ENCODE measurements at places on chromosomes 16 and 17.

DNA sequence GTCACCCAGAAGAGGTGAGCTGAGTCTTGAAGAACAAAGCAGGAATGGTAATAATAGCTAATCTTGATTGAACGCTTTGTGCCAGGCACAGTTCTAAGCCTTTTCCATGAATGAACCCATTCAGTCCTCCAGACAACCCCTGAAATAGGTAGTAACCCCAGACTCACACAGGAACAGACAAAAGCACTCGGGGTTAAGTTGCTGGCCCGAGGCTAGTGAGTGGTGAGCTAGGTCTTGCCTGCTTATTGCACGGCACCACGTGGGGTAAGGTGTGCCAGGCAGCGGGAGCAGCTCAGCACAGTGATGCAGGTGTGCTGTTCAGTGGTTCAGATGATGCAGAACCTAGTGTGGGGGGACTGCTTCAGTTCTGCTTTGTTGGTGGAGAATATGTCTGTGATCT lies 181.6 kb downstream of the RAB11FIP4 start:
- DNase-seq: no peak

GRCh38 chr17:75807861-75808260 lies 23.3 kb downstream of the UNK start:
- no peak for DNase-seq

- DNase-seq: peak; percentile 88
Measured at GRCh38 chr17:49016775-49017463, 19.7 kb downstream of the IGF2BP1 start.

- DNase-seq: no peak
Measured at GRCh38 chr16:11023262-11024039, 79.1 kb downstream of the CLEC16A start.

- DNase-seq: peak; percentile 87
Measured at GRCh38 chr16:10942352-10943063, at the start of gene DEXI. DEXI (minus strand) TSS chr16:10942468; CDS start chr16:10942005, 463 bp downstream.

DNA sequence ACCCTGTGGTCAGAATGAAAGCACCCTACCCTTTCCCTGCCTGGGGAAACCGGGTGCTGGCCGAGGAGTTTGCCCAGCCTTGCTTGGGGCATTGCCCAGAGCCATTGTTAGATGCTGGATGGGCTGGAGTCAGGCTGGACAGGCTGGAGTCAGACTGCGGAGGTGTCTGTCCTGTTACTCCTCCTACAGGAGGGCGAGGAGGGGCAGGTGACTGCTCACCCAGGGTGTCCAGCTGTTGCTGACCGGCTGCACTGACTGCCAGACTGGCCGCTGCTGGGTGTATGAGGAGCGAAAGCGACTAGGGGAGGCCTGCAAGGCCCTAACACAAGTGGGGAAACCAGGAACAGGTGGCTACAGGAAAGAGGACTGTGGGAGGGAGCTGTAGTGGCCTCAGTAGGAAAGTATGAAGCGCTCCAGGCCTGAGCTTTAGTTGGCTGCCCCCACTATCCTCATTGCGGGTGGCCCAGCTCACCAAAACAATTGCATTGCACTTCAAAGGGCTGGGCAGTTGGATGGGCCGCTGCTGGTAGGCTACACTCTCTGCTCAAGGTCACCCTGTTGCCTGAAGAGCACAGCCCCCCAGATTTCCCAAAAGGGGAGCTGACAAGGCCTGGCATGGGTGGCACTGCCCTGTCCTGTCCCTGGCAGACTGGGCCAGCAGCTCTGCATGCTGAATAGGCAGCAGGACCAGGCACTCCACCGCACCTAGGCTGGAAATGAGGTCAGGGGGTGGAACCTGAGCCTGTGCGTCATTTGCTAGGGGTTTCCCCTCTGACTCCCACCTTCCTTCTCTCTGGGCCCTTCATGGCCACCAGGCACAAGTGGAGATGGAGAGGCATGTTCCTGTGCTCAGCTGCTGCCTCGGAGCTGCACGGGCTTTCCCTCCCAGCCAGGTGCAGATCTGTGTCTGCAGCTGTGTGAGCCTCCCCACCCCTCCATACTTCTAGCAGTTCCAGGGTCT lies 18.4 kb downstream of the LDHD start:
- DNase-seq: no peak

GRCh38 chr17:66025551-66025950 lies 166.4 kb downstream of the CEP112 start:
- no peak for DNase-seq

DNA sequence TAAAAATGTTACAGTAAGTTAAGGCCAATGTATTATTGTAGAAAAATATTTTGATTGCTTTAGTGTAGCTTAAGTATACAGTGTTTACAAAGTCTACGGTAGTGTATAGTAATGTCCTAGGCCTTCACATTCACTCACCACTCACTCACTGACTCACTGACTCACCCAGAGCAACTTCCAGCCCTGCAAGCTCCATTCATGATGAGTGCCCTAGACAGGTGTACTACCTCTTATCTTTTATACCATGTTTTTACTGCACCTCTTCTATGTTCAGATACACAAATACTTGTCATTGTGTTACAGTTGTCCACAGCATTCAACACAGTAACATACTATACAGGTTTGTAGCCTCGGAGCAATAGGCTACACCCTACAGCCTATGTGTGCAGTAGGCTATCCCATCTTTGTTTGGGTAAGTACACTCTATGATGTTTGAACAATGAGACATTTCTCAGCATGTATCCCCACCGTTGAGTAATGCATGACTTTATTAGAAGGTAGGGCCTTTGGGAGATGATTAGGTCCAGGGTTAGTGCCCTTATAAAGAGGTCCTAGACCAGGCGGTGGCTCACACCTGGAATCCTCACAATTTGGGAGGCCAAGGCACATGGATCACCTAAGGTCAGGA lies 117.8 kb downstream of the SLC39A11 start:
- DNase-seq: peak; percentile 51

GRCh38 chr16:77899416-77899815 lies 111.1 kb downstream of the VAT1L start:
- no peak for DNase-seq

- peak; percentile 88 for DNase-seq
Measured at GRCh38 chr16:12703935-12704334, 99.8 kb downstream of the CPPED1 start.

GRCh38 chr17:35297666-35298065 lies 54.8 kb downstream of the SLFN5 start:
- DNase-seq: peak; percentile 71

DNA sequence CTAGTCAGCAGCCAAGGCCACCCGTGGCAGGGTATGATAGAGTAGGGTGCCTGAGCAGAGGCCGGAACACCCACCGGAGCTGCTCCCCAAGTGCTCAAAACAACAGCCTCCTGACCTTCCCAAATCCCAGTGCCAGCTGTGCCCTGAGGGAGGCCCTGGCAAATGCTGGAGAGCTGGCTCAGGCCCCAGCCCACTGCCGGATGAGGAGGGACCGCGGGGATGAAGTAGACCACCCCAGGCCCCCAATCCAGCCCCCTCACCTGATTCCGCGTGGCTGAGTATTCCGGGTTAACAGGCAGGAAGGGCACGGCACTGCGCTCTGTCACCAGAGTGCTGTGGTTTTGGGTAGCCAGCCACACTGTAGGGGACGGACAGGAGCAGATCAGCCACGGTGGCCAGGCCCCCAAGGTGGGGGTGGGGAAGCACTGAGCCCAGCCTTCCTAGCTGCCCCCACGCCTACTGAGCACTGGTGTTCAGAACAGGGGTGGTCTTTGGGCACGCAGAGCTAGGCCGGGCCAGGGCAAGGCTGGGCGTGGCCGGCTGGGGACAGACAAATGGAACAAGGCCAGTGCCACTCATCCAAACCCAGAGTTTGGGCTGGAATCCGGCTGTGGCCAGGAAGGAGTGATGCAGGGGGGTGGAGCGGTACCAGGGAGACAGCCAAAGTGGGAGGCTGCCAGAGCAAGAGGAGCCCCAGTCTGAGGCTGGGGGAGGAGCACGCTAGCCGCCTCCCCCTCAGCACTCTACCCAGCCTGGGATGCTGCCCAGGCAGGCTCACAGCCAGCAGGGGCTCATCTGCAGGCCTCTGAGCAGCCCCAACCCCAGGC lies 9.1 kb downstream of the TP53I13 start:
- DNase-seq: no peak

- DNase-seq: no peak
Measured at GRCh38 chr17:29141514-29141876, 38.7 kb downstream of the MYO18A start.

GRCh38 chr17:32275060-32276042 lies 9.7 kb downstream of the RHBDL3 start:
- DNase-seq: peak; percentile 89

DNA sequence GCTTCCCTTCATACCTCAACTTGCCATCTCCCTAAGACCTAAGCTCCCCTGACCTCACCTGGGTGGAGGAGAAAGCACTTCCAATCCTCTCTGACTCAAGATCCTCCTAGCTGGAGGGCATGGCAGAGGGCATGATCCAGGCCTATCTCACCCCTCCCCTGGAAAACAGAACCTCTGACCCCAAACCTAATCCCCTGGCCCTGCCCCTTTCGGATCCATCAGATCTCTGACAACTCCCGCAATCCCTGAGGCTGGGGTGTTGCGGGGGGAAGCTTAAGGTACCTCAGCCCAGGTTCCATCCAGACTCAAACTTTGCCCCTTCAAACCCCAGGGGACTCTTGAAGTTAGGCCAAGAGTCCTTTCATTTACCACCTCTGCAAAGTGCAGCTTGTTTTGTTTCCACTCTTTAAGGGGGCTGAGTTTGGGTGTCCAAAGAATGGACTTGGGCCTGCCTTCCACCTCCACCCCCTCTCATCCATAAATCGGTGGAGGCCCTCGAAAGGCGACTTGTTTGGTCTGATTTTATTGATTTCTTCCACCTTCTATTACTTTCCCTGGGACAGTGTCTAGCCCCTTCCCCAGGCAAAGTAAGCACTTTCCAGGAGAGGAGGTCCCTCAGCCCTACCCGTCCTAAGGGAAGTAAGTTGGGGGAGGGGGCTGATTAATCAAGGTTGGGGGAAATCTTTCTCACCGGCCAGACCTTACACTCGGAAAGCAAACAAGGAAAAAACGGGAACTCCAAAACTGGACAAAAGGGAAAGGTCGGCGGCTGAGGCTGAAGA lies 2.6 kb downstream of the EPOP start:
- DNase-seq: no peak

GRCh38 chr16:31428638-31429247 lies 583 bp upstream of the COX6A2 start:
- DNase-seq: no peak

- no peak for DNase-seq
Measured at GRCh38 chr17:74860872-74861661, 1.4 kb upstream of the GRIN2C start.

- no peak for DNase-seq
Measured at GRCh38 chr17:79298799-79299198, 224.2 kb downstream of the ENGASE start.

GRCh38 chr17:57874434-57875289 lies 24.8 kb upstream of the MRPS23 start:
- DNase-seq: peak; percentile 98

- DNase-seq: no peak
Measured at GRCh38 chr17:3989041-3989886, 25.0 kb upstream of the ATP2A3 start.

DNA sequence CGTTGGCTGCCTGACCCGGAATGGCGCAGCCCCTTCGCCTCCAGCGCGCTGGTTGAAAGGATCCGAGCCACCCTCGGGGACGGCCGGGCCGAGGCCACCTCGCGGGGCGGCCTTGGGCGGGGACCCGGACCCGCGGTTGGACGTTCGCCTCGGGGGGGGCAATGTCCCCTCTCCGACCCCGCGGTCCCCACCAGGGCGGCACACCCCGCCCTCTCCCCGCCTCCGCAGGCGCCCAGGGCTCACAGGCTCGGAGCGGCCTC lies 1.0 kb upstream of the SOX8 start:
- DNase-seq: no peak

DNA sequence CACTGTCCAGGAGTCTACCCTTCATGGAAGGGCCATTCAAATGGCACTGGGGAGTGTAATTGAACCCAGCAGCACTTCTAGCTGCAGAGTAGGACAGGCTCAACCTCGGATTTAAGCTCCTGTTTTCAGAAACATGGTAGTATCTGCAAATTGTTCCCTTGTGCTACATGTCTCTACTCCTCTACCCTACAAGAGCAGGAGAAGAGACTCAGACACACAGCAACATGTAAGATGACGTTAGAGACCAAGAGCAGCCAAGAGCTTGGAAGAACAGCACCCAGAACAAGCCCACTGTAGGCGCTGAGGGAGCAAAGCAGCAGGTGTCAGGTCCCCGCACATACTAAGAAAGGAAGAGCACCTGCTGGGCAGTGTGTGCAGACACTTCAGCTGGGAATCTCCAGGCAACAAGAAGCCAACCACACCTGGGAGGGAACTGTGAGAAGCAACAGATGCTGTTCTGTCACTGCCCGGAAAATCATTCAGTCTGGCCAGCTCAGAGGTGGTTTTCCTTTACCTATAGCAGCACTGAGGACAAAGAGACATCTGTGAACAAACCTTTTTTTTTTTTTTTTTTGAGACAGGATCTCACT lies 35.6 kb upstream of the MNT start:
- DNase-seq: no peak

- no peak for DNase-seq
Measured at GRCh38 chr17:79085154-79085920, 10.7 kb downstream of the ENGASE start.

DNA sequence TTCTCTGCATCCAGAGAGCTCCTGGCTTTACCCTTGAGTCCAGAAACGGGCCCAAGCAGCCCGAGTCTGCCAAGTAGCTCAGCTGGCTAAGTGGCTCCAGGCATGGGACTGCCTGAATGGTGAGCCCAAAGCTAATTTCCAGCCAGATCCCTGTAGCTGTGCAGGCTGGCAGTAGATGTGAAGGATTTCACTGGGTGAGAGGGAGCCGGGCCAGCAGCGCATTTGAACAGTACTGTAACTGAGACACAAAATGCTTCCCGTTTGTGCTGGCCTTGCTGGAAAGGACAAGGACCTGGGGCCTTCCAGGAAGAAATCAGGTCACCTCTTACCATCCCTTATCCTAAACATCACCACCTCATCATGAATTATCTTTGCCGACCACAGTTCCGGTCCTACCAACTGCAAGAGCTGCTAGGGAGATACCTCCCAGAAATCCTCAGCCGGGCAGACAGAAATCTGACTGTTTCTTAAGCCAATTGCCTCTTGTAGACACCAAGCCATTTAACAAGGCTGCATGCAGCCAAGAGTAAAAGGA lies 3.7 kb downstream of the TIMP2 start:
- no peak for DNase-seq

DNA sequence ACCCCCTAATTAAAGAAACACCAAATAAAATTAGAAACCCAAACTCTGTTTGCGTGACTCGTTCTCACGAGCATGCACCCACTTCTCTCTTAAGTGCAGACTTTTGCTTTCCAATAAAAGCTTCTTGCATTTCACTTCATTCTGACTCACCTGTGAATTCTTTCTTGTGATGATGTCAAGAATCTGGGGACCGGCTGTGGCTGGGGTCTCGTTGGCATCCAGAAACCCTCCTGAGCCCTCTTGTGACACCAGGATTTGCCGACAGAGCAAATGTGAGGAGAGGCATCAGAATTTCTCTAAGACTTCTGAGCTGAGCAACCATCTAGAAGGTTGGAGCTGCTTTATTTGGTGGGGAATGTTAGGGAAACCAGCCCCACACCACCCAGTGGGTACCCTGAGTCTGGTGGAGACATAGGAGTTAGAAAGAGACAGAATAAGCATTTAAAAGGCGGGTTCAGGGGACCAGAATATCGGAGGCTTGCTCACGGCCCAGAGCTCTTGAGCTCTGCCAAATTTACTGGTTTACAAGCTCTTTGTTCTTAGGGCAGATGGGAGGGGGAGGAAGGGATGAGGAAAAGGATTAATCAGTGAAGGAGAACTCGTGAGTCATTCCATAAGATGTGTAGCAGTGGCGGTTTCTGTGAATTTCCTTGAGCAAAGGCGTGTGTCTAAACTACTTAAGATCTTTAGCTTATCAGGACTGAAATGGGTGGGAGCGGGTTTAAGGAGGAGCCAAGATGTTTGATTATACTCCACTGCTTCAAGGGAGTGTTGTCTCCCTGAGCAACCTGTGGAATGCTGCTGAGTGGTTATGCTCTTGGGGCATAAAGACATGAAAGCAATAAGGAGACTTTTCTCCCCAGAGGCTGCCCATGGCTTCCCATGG lies 24.2 kb upstream of the TMC5 start:
- peak; percentile 87 for DNase-seq

Data from M059J (cell line).